ENCODE measurements at places on chromosomes 3 and 15.

DNA sequence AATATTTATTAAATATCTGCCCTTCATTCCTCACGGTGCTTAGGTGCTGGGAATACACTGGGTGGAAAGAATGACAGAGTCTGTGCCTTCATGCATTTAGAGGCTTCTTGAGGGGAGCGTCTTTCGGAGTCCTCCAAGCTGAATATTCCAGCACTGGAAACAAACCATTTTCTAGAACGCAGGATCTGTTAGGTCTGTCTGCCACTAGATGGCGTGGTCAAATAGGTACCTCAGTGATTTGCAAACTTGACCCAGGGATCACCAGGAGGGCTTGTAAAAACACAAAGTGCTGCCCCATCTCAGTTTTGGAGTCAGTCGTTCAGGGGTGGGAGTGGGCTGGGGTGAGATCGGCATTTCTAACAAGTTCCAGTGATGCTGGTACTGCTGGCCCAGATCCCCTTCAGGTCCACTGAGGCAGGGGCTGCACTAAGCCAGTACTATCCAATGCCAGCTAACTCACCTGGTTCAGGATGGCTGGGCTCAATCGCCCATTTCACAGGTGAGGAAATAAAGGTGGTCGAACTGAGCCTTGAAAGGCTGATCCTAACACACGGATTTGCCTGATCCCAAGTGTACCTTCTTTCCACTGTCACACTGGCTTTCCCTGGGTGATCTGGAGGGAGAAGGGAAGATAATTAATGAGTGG lies 14.8 kb downstream of the ARNT2 start:
- no peak for DNase-seq

DNA sequence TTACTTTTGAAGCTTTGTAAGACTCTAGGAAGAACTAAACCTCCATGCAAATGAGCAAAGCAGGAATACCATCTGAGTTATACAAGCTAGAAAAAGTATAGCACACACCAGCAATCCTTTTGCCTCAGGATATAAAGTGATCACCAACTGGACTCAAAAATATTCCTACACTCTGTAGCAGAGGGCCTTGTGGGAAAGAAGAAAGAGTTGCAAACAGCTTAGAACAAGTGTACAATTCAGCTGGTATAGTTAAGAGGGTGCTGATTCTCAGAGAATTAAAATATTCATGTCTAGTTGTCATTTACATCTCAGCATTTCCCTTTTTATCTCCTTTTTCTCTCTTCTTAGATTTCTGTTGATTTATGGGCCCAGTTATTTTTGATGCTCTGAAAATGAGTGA lies 248.4 kb downstream of the GAP43 start:
- no peak for DNase-seq

DNA sequence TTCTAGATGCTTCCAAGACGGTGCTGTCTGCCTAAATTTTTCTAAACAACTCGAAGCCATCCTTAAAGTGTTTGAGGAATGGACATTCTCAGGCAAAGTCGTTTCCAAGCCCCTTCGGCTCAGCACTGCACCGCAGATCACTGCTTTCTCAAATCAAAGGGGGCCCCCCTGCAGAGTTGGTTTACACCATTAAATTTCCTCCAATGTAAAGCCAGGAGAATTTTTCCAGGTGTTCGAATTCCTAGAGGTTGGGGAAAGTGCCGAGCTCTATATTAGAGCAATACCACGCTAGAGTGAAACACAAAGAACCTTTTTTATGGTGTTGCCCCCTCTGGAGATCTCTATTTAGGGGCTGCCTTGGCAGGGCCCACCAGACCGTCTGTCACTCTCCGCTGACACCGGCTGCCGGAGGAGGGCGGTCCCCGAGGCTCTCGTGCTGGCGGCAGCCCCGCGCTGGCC lies 277.9 kb upstream of the NR2F2 start:
- DNase-seq: no peak

GRCh38 chr3:58861551-58861950 lies 188.3 kb downstream of the CFAP20DC start:
- DNase-seq: no peak

DNA sequence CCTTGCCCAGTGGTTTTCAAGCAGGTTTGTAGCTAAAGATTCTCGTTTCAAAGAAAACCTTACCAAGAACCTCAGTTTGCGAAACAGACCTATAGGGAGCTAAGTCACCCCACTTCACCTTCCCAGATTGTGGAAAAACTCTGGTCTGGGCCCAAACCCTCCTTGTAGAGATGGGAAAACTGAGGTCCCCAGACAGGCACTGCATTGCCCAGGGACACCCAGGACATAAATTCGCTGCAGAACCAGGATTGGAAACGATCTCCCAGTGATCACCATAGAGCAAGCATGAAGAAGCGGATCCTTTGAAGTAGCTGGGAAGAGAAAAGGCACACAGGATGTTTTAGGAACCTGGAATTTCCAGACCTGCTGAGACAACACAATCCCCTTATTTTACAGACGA lies 85.6 kb upstream of the PIAS1 start:
- DNase-seq: no peak

DNA sequence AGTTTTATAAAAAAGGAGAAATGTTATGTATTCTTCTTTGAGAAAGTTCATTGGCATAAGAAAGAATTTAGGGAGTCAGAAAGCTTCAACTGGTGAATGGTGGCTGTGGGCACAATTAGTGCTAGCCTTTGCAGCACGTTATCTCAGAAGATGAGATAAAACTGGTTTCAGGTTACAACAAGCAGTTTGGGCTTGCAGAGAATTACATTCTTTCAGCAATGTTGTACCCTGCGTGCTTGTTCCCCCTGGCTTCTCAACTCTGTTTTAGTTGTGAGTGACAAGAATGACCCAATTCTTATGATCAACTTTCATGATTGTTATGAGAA lies 31.6 kb upstream of the ACP3 start:
- no peak for DNase-seq

DNA sequence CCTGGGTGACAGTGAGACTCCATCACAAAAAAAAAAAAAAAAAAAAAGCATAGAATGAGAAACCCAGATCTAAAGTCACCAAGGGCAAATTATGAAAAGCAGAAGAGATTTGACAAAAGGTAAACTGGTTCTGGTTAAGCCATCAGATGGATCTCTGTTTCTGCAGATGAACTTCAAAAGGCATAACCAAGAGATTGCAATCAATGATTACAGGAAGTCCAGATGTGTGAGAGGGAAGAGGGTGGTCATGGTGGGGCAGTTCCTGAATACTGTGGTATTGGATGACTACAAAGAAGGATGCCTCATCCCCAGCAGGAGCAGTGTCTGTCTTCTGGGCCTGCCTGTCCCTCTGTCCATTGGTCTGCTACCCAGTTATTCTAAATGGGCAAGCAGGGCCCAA lies 3.8 kb downstream of the P4HTM start:
- DNase-seq: no peak

- no peak for DNase-seq
Observed at GRCh38 chr3:14688525-14688924, 13.6 kb downstream of the C3orf20 start.

DNA sequence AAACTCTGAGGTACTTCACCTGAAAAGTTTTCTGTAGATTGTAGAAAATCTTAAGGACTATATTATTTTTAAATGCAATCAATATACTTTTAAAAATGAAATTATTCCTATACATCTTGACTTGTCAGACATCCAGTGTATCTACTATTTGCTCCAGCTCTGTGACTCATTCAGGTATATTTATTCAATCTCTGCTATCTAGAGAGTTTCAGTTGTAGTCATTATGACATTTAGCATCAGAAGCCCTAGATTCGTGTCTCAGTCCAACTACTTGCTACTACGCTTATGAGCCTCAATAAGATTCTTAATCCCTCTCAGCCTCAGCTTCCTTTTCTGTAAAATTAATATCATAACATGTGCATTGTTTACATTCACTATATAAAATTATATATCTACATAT lies 22.3 kb upstream of the EIF1B start:
- DNase-seq: no peak

DNA sequence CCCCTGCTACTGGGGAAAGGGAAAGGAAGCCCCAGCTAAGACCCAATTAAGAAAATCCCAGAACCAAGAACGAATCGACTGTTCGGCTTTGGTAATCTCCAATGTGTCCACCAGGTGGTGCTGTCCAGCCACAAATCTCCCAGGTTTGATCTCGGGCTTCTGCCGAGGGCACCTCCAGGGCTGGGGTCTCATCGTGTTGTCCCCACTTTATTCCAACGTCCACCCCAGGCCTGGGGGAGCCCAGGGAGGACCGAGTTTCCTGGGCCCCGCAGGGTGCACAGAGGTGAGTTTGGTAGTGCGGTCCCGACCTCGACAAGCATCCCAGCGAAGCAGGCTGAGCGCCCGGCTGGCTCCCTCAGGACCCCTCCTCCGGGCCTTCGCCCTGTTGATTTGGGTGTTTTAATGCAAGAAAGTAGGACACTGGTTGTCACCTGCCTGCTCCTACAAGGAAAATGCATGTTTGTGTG lies 185.1 kb downstream of the GOLGA6L6 start:
- DNase-seq: peak; percentile 73

DNA sequence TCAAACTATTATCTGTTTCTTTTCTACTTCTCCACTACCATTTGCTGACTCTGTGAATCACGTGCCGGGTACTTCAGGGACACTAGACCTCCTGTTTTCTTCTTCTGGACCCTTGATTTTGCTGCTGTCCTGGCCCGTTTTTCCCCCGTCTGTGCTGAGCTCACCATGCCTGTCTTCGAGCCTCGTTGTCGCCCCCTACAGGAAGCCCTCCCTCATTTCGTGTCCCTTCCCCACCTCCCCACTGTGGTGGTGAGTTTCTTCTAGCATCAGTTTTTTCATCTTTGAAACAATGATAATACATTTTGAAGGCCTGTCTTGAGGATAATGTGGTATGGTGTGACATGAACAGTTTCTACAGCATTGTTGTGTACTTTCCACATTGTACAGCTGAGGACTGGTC lies 12.8 kb downstream of the GABRG3 start:
- DNase-seq: no peak

Measured in activated naive CD4-positive, alpha-beta T cell treated with anti-CD3 and anti-CD28 coated beads, Interleukin-2, amount 50 U/mL, for 72 hours (primary cell).